ENCODE measurements at places on chromosomes 13 and 19. TPM values are rescaled to one million over a fixed set of nuclear protein-coding genes. Genes with fewer than 3 reads are reported as not detected.

DNA sequence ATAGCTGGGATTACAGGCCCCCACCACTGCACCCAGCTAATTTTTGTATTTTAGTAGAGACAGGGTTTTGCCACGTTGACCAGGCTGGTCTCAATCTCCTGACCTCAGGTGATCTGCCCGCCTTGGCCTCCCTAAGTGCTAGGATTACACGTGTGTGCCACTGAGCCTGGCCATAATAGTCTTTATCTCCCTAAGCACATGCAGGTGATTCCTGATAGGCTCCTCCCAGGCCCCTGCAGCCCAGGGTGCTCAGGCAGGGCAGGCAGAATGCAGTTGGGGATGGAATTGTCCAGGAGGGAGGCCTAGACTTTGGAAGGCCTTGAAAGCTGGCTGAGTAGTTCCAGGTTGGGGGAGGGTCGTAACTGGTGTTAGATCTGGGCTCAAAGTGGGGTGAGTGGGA lies 8.5 kb downstream of the ZNF526 start:
- H3K27me3 ChIP-seq = no peaks in the 10 kb centered on the region
- H3K4me3 ChIP-seq = no peak overlapping the region
- DNase-seq = no peak

The PROZ gene
- total RNA-seq = not detected

DNA sequence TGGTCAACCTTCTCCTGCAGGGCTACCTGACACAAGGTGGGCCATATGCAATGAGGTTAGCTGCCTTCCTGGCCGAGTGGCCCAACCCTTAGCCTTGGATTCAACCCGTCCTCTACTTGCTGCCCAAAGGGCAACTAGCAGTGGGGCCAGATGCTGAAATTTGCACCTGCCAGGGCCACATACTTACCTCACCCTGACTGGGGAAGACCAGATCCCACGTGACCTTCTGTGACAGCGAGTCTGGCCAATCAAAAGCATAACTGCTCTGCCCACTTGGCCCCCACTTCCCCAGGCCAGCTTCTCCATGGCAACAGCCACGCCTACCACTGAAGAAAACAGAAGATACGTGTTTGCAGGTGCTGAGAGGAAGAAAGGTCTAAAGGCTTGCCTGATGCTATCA lies 10.9 kb downstream of the PEG3 start:
- H3K36me3 ChIP-seq = no peaks in the 10 kb centered on the region
- H3K4me1 ChIP-seq = no peaks in the 10 kb centered on the region
- DNase-seq = no peak

DNA sequence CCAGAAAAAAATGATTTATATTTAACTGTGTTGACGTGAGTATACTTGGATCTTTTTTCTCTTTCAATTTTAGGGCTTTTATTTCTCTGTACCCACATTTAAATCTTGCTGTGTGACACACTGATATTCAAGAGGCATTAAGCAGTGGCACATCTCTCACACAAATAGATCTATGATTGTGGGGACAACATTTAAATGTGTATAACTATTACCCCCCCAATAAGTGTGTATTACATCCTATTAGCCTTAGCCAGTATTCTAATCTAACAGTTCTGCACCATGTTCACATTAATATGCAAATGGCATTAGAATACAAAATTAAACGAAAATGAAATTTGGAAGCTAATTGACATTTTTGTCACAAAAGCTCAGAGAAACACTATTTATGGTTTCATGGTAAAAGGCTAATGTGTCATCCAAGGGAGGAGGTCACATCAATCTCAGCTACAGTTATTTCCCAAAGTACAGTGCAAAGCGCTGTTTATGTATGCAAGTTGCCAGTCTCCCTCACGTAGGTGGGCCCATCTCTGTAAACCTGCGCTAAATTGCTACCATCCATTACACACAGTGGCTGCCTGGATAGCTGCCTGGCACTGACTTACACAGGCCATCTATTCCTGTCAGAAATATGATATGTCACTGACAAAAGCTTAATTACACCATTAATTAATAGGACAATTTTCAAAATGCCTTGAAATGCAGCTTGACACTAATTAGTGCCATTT lies 984.7 kb upstream of the PCDH9 start:
- DNase-seq = no peak
- H3K4me3 ChIP-seq = no peak overlapping the region
- no peaks in the 10 kb centered on the region for H3K36me3 ChIP-seq

The ZNF787 gene
- 25.5 TPM for total RNA-seq
